ENCODE measurements at places on chromosomes 16 and 17.

GRCh38 chr16:59424714-59425273 lies 690.7 kb upstream of the GOT2 start:
- no peak for DNase-seq

GRCh38 chr16:50207652-50208051 lies 54.5 kb downstream of the TENT4B start:
- no peak for DNase-seq

DNA sequence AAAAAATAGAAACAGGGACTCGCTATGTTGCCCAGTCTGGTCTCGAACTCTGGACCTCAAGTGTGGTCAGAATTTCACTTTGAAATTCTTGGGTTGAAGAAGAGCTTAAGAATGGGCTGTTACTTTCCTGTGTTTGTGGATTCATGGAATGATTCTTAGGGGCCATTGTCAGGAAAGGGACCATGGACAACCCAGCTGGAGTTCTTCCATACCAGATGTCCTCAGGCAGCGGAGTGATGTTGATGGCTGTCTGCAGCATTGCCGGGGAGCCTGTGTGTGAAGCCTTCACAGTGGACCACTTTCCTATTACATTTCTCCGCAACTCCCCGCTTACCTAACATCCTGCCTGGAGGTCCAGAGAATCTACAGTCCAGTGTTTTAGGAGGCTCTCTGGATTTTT lies 145.9 kb downstream of the CLEC16A start:
- no peak for DNase-seq

DNA sequence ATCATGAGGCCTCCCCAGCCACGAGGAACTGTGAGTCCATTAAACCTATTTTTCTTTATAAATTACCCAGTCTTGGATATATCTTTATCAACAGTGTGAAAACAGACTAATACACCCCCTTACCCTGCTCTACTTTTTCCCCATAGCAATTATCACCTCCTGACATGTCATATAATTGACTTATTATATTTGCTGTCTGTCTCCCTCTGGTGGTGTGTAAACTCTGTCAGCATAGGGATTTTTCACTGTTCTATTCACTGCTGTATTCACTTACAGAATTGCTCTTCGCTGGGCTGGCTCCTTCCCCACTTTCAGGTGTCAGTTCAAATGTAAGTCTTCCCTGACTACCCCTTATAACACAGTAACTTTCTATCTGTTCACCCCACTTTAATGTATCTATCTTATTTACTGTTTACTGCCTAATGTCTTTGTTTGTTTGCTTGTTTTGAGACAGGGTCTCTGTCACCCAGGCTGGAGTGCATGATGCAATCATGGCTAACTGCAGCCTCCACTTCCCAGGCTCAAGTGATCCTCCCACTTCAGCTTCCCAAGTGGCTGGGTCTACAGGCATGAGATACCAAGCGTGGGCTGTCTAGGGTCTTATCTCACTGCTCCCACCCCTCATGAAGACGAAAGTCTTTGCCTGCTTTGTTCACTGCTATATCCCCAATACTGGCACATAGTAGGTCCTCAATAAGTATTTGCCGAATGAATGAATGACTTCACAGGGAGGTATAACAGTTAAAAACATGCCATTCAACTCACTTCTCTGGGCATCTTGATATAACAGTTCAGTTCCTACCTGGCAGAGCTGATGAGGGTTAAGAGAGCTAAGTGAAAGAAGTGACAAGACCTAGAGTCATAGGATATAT lies 52.4 kb upstream of the CDH3 start:
- DNase-seq: no peak

GRCh38 chr17:11278186-11278991 lies 37.4 kb downstream of the SHISA6 start:
- no peak for DNase-seq

DNA sequence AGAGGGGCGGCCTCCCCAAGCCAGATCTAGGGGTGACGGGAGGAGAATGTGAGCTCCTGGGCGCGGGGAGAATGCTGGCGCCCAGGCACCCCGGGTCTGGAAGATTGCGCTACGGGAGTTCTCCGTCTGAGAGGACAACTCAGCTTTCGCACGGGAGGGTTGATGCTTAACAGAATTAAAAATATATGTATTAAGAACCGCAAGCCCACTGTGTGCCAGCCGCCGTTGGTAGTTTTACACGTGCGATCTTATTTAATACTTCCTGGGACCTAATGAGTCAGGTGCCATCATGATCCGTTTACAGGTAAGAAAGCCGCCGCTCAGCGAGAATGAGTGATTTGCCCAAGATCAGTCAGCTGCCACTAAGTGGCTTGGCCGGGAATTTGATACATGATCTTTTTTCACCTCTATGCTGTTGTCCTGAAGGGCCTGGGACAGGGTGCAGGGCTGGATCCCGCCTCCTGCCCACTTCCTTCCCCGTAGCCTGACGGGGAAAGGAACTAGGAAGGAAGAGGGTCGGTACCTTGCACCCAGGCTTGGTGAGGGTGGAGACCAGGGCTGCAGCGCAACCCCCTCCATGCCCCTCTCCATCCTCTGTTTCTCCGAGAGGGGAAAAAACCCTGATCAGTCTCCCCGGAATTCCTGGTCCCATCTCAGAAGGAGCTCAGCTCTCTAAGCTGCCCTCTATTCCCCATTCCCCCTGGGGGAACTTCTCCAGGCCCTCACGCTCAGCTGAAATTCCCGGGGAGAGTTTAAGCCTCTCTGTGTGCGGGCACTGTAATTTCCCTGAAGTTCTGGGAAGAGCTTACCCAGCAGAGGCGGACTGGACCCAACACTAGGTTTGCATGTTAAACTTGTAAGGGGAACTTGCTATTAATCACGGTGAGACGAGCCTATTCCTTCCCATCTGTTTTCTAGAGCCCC lies 983 bp downstream of the VAT1L start:
- DNase-seq: no peak

GRCh38 chr17:7204828-7205461 lies 14.7 kb downstream of the DLG4 start:
- peak; percentile 69 for DNase-seq

GRCh38 chr17:78163881-78164747 lies 4.3 kb upstream of the SYNGR2 start:
- DNase-seq: no peak

GRCh38 chr16:15961060-15961511 lies 11.7 kb downstream of the ABCC1 start:
- DNase-seq: no peak

DNA sequence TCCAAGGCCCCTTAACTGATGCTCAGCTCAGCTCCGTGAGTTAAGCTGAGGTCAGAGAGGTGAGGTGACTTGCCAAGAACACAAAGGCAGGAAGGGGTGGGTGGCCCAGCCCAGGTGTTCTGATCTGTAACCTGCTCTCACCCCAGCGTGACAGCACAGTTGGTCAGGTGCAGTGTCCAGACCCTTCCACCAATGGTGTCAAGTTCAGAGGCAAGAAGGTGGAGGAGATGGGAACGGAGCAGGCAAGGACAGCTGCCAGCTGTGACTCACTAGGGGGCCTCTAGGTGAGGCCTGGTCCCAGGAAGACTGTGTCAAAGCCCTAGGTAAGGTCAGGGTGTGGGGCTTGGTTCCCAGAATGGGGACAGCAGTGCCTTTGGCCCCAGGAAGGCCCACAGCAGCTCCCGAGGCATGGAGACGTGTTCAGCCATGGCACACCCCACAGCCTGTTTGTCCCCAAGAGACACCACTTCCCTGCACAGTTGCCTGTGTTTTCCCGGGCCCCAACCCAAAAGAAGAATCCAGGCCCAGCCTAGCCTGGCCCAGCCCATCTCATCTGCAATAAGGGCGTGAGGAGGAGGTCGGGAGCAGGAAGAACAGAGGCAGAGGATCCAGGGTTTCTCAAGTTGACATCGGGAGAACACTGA lies 7.2 kb downstream of the WFIKKN2 start:
- DNase-seq: no peak

DNA sequence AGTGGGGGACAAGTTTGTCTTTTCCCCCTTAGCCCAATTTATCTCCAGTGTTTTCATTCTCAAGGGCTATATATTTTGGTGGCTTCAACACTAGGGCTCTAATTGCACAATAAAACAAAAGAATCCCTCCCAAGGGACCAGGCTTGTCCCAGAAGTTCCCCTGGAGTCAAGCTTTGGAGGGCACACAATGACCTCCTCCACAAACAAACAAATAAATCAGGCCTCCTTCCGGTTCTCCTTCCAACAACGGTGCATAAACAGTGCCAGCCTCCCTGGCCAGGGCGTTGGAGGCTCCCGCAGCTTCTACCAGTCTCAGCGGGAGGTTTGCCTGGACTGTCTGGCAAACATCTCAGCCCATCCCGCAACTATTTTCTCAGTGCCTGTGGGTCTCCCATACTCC lies 188.0 kb upstream of the FOXF1 start:
- no peak for DNase-seq

DNA sequence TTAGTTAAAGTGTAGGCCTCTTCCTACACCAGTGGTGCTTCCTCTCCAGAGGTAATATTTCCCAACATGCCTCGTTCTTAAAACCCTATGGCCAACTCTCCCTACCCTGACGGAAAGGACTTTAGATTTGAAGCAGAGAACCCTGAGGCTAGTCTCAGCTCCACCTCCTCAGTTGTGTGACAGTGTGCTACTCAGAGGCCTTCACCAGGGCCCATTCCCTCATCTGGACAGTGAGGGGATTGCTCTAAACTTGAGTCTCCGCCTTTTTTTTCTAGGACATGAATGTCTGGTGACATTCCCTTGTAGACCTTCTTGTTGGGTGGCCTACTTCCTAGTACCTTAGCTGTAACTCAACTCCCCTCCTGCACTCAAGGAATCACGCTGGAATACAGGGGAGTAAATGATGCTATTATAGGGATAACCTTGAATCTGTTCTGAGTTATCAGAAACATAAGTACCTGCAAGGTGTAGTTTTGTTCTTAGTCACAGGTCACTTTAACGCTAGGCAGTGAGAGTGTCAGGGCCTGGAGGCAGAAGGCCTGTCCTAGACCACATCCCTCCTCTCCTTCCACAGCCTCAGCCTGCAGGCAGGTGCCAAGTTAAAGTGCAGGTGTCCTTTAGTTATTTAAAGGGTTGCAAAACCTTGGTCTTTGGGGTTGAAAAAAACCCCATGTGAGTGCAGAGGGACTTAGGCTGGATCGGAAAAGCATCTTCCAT lies 26.9 kb downstream of the LDHD start:
- no peak for DNase-seq

- DNase-seq: no peak
Measured at GRCh38 chr16:87076950-87077749, 240.0 kb downstream of the C16orf95 start.

- no peak for DNase-seq
Measured at GRCh38 chr17:67469208-67469980, 92.3 kb downstream of the PITPNC1 start.

DNA sequence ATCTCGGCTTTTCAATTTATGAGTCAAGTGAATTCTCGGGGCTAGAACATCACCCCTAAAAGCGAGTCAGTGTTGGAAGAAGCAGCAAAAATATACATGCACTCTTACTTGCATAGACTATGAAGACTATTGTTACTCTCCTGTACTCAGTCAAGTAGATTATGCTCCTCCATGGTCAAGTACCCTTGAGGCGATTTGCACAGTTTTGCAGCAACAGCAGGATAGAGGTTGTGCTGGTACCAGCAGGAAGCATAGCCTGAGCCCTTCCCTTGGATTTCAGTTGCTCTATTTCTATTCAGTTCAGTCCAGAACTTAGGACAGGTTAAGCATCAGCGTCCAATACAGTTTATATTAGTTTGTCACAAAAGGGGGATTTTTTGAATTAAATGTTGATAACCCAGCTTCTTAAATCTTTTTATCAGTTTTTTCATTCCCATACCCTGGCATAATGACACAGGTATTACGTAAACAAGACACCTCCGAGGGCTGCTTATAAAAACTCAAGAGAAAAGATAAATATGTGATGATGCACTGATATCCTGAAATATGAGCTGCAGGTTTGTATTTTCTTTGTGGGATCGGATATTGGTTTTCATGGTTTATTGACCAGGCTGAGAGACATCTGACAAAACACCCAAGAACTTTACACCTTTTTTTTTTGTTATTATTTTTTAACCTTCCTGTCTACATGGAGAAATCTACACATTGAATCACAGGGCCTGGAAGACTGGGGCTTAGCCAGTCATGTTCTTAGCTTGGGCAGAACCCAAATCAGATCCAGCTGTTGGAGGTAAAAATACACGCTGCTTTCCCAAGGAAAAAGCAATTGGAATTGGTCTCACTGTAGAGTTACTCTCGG lies 144.1 kb downstream of the PITPNC1 start:
- DNase-seq: no peak

GRCh38 chr17:13387952-13388351 lies 213.8 kb downstream of the HS3ST3A1 start:
- no peak for DNase-seq

GRCh38 chr16:87414251-87414680 lies 22.1 kb downstream of the MAP1LC3B start:
- no peak for DNase-seq

- no peak for DNase-seq
Measured at GRCh38 chr17:80106176-80106575, 4.8 kb downstream of the GAA start.

- DNase-seq: no peak
Measured at GRCh38 chr17:42781639-42782165, 1.3 kb downstream of the WNK4 start.

All from amygdala (tissue), 56 donors.